T-cell (primary cell): ENCODE measurements at places on chromosomes 7 and 10. TPM values are rescaled to one million over a fixed set of nuclear protein-coding genes. Genes with fewer than 3 reads are reported as not detected.

DNA sequence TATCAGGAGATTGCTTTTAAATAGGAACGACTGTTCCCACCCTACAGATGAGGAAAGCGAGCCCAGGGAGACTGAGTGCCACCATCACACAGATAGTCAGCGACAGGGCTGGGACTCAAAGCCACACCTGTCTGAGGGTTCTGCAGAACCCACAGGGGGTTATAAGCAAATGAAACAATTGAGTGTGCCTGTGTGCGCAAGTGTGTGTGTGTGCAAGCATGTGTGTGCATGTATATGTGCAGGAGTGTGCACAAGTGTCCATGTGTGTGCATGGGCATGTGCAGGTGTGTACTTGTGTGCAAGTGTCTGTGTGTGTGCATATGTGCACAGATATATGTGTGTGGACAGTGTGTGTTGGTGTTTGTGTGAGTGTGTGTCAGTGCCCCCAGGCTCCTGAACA lies 280.2 kb downstream of the GRID1 start:
- H3K36me3 ChIP-seq, result no peaks in the 10 kb centered on the region
- peaks cover 44% of the 10 kb centered on the region for H3K27me3 ChIP-seq
- no peak overlapping the region for H3K27ac ChIP-seq
- no peak overlapping the region for H3K4me3 ChIP-seq
- no peak for DNase-seq

- no peak overlapping the region for H3K27ac ChIP-seq
- no peak for DNase-seq
- H3K27me3 ChIP-seq, result no peaks in the 10 kb centered on the region
- H3K4me1 ChIP-seq, result no peaks in the 10 kb centered on the region
- no peak overlapping the region for H3K4me3 ChIP-seq
Measured at GRCh38 chr7:67309764-67310549, 313.3 kb downstream of the TYW1 start.

Gene LBX1
- not detected for total RNA-seq

DNA sequence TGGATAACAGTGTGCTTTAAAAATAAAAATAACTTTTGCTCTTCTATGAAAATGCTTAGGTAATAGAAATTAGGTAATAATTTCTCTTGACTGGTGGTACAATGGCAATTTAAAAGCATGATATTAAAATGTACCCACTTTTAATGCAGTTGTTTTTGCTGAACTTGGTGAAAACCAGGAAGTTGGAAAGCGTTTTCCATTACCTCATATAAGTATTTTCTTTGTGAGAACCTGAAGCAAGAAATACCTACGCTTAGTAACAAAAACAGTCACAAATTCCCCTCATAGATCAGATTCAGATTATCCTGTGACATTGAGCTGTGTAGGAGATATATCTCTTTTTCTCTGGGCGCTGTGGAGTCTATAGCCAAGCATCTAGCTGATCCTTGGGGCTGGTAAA lies 689.0 kb upstream of the FZD8 start:
- no peaks in the 10 kb centered on the region for H3K36me3 ChIP-seq
- H3K4me1 ChIP-seq, result no peaks in the 10 kb centered on the region
- H3K4me3 ChIP-seq, result no peak overlapping the region
- no peaks in the 10 kb centered on the region for H3K27me3 ChIP-seq
- H3K27ac ChIP-seq, result no peak overlapping the region
- no peak for DNase-seq

DNA sequence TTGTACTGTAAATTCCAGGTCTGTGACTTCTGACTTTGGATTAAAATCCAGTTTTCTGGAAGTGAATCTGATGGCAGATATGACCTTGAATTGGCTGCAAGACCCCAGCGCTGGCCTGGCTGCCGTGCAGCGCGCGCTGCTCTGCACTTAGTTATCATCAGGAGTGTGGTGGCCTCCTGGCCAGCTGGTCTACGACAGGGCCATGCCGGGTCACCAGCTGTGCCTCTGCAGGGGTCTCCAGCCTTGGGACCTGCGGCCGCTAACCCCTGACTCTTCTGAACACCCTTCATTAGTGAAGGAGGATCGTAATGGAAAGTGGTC lies 190.7 kb upstream of the SH2B2 start:
- H3K4me3 ChIP-seq, result no peak overlapping the region
- no peaks in the 10 kb centered on the region for H3K4me1 ChIP-seq
- DNase-seq, result no peak
- no peak overlapping the region for H3K27ac ChIP-seq
- H3K27me3 ChIP-seq, result no peaks in the 10 kb centered on the region

Gene UCN3
- total RNA-seq, result not detected

Gene PRSS37
- not detected for total RNA-seq

GRCh38 chr7:149020483-149020882 lies 7.8 kb downstream of the PDIA4 start:
- H3K27ac ChIP-seq, result no peak overlapping the region
- DNase-seq, result no peak
- H3K27me3 ChIP-seq, result no peaks in the 10 kb centered on the region
- H3K4me1 ChIP-seq, result peaks cover 10% of the 10 kb centered on the region
- H3K36me3 ChIP-seq, result peaks cover 34% of the 10 kb centered on the region
- no peak overlapping the region for H3K4me3 ChIP-seq
